ENCODE measurements at places on chromosomes 7 and 10. TPM values are rescaled to one million over a fixed set of nuclear protein-coding genes. Genes with fewer than 3 reads are reported as not detected.

DNA sequence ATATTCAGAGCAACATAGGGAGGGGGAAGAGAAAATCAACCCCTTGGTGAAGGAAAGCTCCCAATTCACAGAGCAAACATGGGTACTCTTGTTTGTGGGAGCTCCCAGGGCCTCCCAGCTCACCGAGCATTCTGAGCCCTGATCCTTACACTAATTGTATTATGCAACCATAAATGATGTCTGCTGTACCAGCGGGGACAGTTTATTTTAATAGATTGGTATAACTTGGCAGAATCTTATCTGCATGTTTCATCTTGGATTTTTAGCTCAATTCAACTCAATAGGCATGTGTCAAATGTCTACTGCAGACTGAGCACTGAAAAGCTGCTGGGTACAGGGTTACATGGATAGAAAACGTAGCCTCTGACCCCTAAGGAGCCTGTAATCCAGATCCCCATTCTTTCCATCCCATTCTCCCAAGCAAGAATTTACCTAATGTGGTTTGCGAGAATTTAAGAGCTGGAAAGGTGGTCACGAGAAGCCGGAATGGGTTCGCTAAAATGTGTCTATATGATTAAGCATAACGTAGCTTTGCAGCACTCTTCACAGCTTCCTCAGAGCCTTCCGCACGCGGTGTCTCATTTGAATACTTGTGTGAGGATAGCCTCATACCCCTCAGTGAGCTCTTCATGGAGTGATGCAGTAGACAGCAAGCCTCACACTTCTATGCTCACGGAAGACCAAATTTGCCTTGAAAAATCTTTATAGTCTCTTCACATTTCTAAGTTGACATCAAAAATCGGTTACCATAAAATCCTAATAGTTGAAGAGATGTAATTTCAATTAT is 18.3 kb downstream of the EGFR start:
- H3K4me3 ChIP-seq: no peak overlapping the region
- no peaks in the 10 kb centered on the region for H3K27me3 ChIP-seq
- no peaks in the 10 kb centered on the region for H3K4me1 ChIP-seq
- H3K27ac ChIP-seq: no peak overlapping the region
- no peak for DNase-seq

DNA sequence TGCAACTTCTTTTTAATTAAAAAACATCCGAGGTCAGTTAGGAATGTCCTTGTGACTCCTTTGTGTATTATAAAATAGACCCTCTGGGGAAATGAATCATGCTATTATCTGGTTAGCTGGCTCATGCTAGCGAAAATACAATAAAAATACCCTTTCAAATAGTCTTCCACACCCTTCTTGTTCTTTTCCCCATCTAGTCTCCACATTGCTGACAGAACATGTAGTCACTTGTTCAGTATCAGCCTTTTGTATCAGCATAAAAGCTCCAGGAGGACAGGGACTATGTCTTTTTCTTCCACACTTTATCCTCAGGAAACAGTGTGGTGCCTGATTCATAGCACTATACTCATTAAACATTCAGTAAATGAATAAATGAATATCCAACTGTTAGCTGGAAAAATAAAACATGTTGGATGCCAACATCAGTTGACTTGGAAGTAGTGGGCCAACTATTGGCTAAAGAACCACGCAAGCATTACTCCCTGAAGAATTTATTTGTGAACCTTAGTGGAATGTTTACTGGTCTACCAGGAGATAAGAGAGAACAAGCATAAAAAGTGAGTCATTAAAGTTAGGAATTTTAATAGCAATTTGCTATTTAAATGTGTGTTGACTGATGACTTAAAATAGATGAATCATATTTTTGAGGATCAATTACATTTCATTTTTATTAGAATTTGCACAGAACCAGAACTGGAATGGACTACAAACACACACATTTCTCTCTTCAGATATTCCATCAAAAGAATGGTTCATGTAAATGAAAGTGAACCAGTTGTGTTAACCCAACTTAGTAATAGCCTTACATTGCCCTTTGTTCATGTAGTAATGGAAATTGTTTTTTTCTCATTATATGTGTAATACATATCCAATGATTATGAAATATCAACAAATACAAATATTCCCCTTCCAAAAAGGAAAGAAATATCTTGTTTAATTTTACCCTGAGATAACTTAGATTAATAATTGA is 129.6 kb downstream of the DKK1 start:
- no peaks in the 10 kb centered on the region for H3K27me3 ChIP-seq
- no peak overlapping the region for H3K4me3 ChIP-seq
- H3K36me3 ChIP-seq: no peaks in the 10 kb centered on the region
- no peak overlapping the region for H3K27ac ChIP-seq
- no peak for DNase-seq
- no peaks in the 10 kb centered on the region for H3K4me1 ChIP-seq

DNA sequence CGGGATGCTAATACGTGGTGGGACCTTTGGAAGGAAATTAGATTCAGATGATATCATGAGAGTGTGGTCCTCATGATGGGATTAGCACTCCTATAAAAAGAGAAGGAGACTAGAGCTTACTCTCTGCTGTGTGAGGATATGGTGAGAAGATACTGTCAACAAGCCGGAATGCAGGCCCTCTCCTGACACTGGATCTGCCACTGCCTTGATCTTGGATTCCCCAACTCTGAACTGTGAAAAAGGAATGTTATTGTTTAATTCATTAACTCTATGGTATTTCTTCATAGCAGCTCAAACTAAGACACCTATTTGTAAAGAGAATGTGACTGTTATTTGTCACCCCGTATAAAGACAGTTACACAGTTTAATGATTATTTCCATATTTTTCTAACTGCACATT is 1227.5 kb upstream of the C7orf33 start:
- no peak overlapping the region for H3K27ac ChIP-seq
- H3K4me1 ChIP-seq: no peaks in the 10 kb centered on the region
- H3K27me3 ChIP-seq: no peaks in the 10 kb centered on the region
- no peak overlapping the region for H3K4me3 ChIP-seq

DNA sequence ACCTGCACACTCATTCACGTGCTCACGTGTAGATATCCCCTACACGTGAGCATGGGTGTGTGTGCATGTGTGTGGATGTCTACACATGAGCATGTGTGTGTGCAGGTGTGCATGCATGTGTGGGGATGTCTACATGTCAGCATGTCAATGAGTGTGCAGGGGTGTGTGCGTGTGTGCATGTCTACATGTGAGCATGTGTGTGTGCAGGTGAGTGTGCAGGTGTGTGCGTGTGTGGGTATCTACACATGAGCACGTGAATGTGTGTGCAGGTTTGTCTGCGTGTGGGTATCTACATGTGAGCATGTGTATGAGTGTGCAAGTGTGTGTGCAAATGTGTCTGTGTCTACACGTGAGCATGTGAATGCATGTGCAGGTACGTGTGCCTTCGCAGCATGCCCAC is 274.8 kb downstream of the PTPRN2 start:
- H3K4me1 ChIP-seq: no peaks in the 10 kb centered on the region
- no peaks in the 10 kb centered on the region for H3K27me3 ChIP-seq
- DNase-seq: no peak
- no peak overlapping the region for H3K27ac ChIP-seq
- H3K36me3 ChIP-seq: no peaks in the 10 kb centered on the region

GRCh38 chr7:119935418-119936025 is 337.5 kb upstream of the KCND2 start:
- no peaks in the 10 kb centered on the region for H3K36me3 ChIP-seq
- no peak overlapping the region for H3K4me3 ChIP-seq
- H3K27ac ChIP-seq: no peak overlapping the region
- no peak for DNase-seq
- no peaks in the 10 kb centered on the region for H3K27me3 ChIP-seq

GRCh38 chr10:133196221-133196915 is 33.6 kb upstream of the UTF1 start:
- no peaks in the 10 kb centered on the region for H3K4me1 ChIP-seq
- no peaks in the 10 kb centered on the region for H3K27me3 ChIP-seq
- DNase-seq: no peak
- H3K4me3 ChIP-seq: no peak overlapping the region
- H3K27ac ChIP-seq: no peak overlapping the region
- no peaks in the 10 kb centered on the region for H3K36me3 ChIP-seq

DNA sequence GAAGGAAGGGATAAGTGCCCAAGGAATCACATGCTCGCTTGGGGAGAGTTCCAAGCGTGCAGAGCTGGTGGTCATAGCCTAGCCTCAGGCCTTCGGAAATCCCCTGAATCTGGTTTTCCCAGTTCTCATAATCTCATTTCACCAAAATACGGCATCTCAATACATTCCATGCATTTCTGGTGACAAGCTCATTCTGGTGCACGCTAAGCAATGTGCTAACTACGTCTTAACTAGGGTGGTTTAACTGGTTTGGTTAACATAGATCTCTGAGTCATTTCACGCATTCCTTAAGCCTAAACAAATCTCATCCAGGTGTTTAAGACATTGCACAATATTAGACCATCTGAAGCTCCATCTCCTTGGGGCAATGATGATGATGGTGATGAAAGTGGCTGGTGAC is 72.9 kb upstream of the STEAP1B start:
- no peaks in the 10 kb centered on the region for H3K36me3 ChIP-seq
- H3K4me1 ChIP-seq: no peaks in the 10 kb centered on the region
- H3K27me3 ChIP-seq: no peaks in the 10 kb centered on the region
- DNase-seq: no peak
- H3K4me3 ChIP-seq: no peak overlapping the region

- no peaks in the 10 kb centered on the region for H3K36me3 ChIP-seq
- no peaks in the 10 kb centered on the region for H3K4me1 ChIP-seq
- H3K27me3 ChIP-seq: no peaks in the 10 kb centered on the region
- H3K4me3 ChIP-seq: no peak overlapping the region
- no peak for DNase-seq
These were observed 173.8 kb downstream of the TMEM26 start for GRCh38 chr10:61279400-61279799.

DNA sequence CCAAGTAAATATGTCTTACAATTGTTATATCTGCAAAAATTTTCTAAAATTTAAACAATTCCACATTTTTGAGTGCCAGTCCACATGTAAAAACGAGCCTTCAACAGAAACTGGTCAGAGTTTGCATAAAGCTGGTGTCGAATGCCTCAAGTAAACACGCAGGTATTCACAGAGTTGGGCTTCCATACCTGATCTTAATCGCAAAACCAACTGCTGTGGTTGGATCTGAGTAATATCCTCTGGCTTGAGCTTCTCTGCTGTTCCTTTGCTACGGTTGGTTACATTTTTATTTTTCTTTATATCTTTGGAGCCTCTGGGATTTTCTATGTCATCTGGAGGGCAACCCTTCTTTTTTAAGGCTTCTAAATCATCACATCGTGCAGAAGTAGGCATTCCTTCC is 28.4 kb downstream of the ITGB1 start:
- peaks cover 12% of the 10 kb centered on the region for H3K4me1 ChIP-seq
- no peaks in the 10 kb centered on the region for H3K27me3 ChIP-seq
- H3K36me3 ChIP-seq: peaks cover 27% of the 10 kb centered on the region
- no peak overlapping the region for H3K4me3 ChIP-seq
- no peak overlapping the region for H3K27ac ChIP-seq

DNA sequence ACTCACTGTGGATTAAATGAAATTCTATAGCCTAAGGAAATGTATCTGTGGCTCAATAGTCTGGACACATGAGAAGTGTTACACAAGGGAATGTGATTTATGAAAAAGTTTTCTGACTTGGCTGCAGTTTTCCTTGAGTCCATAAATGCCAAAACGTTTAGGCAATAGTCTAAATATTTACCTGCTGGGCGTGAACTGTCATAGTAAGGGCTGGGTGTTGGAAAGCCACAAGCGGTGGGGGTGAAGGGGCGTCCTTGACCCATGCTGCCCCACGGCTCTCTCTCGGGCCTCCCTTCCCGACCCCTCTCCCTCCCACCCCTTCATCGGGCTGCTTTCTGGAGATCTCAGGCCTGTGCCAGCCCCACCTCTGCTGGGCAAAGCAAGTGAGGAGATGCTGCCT is 223.7 kb downstream of the BUB3 start:
- no peaks in the 10 kb centered on the region for H3K4me1 ChIP-seq
- no peak overlapping the region for H3K27ac ChIP-seq
- DNase-seq: peak; percentile 58

DNA sequence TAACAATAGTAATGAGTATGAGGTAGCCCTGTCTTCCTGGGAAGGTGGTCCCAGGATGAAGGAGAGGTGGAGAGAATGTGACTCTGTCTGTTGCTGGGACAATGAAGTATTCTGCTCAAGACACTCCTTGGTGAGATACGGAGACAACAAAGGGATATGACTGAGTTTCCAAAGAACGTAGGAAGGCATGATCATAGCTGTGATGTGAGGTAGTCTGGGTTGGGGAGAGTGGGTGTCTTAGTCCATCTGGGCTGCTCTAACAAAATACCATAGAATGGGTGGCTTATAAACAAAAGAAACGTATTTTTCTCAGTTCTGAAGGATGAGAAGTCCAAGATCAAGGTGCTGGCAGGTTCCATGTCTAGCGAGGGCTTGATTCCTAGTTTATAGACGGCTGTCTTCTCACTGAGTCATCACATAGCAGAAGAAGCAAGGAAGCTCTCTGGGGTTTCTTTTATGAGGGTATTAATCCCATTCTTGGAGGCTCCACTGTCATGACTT is 84.9 kb upstream of the RHOBTB1 start:
- H3K36me3 ChIP-seq: no peaks in the 10 kb centered on the region
- no peak overlapping the region for H3K27ac ChIP-seq

DNA sequence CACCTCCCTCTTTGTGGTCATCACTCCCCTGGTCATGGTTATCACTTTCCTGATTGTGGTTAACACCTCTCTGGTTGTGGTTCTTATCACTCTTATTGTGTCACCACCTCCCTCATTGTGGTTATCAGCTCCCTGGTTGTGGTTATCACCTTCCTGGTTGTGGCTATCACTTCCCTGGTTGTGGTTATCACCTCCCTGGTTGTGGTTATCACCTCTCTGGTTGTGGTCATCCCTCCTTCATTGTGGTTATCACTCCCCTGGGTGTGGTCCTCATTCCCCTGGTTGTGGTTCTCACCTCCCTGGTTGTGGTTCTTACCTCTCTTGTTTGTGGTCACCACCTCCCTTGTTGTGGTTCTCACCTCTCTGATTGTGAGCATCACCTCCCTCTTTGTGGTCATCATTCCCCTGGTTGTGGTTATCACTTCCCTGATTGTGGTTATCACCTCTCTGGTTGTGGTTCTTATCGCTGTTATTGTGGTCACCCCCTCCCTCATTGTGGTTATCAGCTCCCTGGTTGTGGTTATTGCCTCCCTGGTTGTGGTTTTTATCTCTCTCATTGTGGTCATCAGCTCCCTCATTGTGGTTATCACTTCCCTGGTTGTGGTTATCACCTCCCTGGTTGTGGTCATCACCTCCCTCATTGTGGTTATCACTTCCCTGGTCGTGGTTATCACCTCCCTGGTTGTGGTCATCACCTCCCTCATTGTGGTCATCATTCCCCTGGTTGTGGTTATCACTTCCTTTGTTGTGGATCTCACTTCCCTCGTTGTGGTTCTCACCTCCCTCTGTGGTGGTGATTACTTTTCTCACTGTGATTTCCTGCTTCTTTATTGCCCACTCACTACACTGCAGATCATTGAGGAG is 106.7 kb downstream of the GPR26 start:
- H3K27ac ChIP-seq: no peak overlapping the region
- no peak overlapping the region for H3K4me3 ChIP-seq
- H3K36me3 ChIP-seq: no peaks in the 10 kb centered on the region
- H3K4me1 ChIP-seq: no peaks in the 10 kb centered on the region

- no peaks in the 10 kb centered on the region for H3K4me1 ChIP-seq
- no peak overlapping the region for H3K27ac ChIP-seq
- no peaks in the 10 kb centered on the region for H3K27me3 ChIP-seq
- DNase-seq: no peak
These were observed 37.2 kb downstream of the PLEKHS1 start for GRCh38 chr10:113788604-113789083.

PILRA gene
- 1.4 TPM for total RNA-seq

SYPL1 gene
- total RNA-seq: 29.5 TPM

KEL gene
- 2.0 TPM for total RNA-seq

DNTT gene
- total RNA-seq: not detected

CABCOCO1 gene
- not detected for total RNA-seq

ZNF804B gene
- not detected for total RNA-seq

SMC3 gene
- 12.3 TPM for total RNA-seq

SPDYE16 gene
- total RNA-seq: 0.14 TPM

FKBP6 gene
- total RNA-seq: not detected

HECW1 gene
- 0.06 TPM for total RNA-seq

CRPPA gene
- 3.2 TPM for total RNA-seq

Data from right lobe of liver (tissue), 6 donors.